Activated CD4-positive, alpha-beta T cell treated with anti-CD3 and anti-CD28 coated beads, Interleukin-2, amount 10 ng/mL, durations not matched to agents 7 days and 5 days (primary cell): ENCODE measurements at places on chromosomes 16 and 17. TPM values are rescaled to one million over a fixed set of nuclear protein-coding genes. Genes with fewer than 3 reads are reported as not detected.

- no peak overlapping the region for H3K4me3 ChIP-seq
- H3K4me1 ChIP-seq, result peaks cover 62% of the 10 kb centered on the region
- DNase-seq, result no peak
- H3K27ac ChIP-seq, result peak overlapping the region; percentile 67
- H3K27me3 ChIP-seq, result peaks cover 4% of the 10 kb centered on the region
Measured at GRCh38 chr16:50263940-50264929, 2.1 kb upstream of the ADCY7 start.

- no peak overlapping the region for H3K27ac ChIP-seq
- DNase-seq, result no peak
- no peaks in the 10 kb centered on the region for H3K27me3 ChIP-seq
- H3K4me3 ChIP-seq, result no peak overlapping the region
- H3K36me3 ChIP-seq, result peaks cover 33% of the 10 kb centered on the region
Measured at GRCh38 chr16:31061126-31061812, 12.8 kb downstream of the ZNF668 start.

DNA sequence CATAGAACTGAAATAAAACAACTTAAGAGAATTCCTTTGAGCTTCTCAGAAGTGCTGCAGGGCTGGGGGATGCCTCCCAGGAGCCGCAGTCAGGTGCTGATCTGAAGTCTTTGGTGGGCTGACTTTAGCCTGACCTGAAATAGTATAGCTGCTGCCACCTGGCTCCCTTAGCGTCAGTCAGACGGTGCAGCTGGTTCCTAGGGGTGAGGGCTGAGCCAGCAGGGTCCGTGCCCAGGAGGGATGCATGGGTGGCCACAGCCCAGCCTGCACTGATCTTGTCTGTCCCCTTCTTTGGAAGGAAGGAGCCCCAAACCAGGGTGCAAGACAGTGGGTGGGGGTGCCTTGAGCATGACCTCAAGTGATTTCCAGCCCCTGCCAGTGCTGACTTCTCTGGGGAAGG lies 11.5 kb downstream of the MAPT start:
- no peaks in the 10 kb centered on the region for H3K36me3 ChIP-seq
- no peak overlapping the region for H3K4me3 ChIP-seq
- no peak for DNase-seq
- peaks cover 17% of the 10 kb centered on the region for H3K27me3 ChIP-seq
- H3K27ac ChIP-seq, result no peak overlapping the region
- H3K4me1 ChIP-seq, result peaks cover 7% of the 10 kb centered on the region

- no peak for DNase-seq
- no peak overlapping the region for H3K4me3 ChIP-seq
- H3K4me1 ChIP-seq, result peaks cover 13% of the 10 kb centered on the region
- no peak overlapping the region for H3K27ac ChIP-seq
- no peaks in the 10 kb centered on the region for H3K27me3 ChIP-seq
- H3K36me3 ChIP-seq, result peaks cover 18% of the 10 kb centered on the region
Measured at GRCh38 chr17:75277664-75278071, 6.6 kb upstream of the MIF4GD start.

- peaks cover 29% of the 10 kb centered on the region for H3K36me3 ChIP-seq
- no peak overlapping the region for H3K27ac ChIP-seq
- peaks cover 26% of the 10 kb centered on the region for H3K4me1 ChIP-seq
- H3K4me3 ChIP-seq, result peak overlapping the region; percentile 22
- DNase-seq, result no peak
- no peaks in the 10 kb centered on the region for H3K27me3 ChIP-seq
Measured at GRCh38 chr17:68034452-68034776, 1.1 kb upstream of the KPNA2 start.

DNA sequence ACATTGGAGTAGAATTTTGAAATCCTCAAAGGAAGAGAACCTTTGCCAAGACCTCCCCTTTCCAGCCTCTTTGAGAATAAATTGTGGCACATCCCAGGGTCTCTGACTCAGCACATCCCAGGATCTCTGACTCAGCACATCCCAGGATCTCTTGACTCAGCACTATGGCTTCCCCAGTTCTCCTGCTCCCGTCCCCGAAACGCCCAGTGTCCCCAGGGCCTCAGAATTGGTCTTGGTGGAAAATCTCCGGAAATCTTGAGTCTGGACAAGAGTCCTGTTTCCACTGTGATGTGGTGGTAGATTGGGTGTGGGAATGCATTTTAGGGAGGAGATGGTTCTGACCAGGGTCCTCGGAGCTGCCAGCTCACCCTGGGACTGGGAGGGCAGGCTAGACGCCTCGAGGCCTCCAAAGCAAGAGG lies 19.2 kb downstream of the PLXDC1 start:
- H3K27me3 ChIP-seq, result no peaks in the 10 kb centered on the region
- no peak for DNase-seq
- H3K4me3 ChIP-seq, result no peak overlapping the region
- no peaks in the 10 kb centered on the region for H3K4me1 ChIP-seq
- H3K27ac ChIP-seq, result no peak overlapping the region

- H3K36me3 ChIP-seq, result peaks cover 8% of the 10 kb centered on the region
- peaks cover 44% of the 10 kb centered on the region for H3K27me3 ChIP-seq
- peak overlapping the region; percentile 73 for H3K4me3 ChIP-seq
- peak; percentile 73 for DNase-seq
- H3K27ac ChIP-seq, result peak overlapping the region; percentile 71
Measured at GRCh38 chr16:67173808-67174705, 3.7 kb downstream of the NOL3 start.

LCMT1 gene
- 38.1 TPM for total RNA-seq

DNA sequence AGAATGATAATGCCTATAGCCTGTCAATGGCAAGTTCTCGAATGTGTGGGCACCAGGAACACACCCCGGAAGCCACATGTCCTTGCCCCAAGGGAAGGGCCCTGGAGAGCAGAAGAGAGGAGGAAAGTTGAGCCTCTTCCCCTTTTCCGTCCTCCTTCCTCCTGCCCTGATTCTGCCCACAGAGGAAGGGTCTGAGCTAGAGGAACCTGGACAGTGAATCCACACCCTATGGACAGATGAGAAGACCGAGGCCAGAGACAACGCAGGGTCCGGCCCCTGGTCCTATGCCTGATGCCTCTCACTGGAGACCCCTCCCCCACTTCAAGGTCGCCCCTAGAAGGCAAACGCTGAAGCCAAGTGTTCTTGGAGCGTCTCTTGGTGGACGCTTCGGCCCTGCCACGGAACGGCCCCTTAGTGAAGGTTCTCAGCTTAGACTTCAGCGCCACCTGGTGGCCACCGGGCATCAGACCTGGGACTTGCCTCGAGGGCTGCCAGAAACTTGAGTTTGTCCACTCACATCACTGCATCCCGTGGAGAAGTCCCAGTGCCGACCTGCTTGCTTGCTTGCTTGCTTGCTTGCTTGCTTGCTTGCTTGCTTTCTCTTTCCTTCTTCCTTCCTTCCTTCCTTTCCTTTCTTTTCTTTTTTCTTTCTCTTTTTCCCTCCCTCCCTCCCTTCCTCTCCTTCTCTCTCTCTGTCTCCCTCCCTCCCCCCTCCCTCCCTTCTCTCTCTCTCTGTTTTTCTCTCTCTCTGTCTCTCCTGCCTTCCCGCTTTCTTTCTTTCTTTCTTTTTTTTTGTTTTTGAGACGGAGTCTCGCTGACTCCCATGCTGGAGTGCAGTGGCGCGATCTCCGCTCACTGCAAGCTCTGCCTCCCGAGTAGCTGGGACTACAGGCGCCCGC lies 20.6 kb upstream of the SPNS3 start:
- H3K4me1 ChIP-seq, result peaks cover 6% of the 10 kb centered on the region
- H3K27me3 ChIP-seq, result no peaks in the 10 kb centered on the region
- no peaks in the 10 kb centered on the region for H3K36me3 ChIP-seq
- H3K27ac ChIP-seq, result peak overlapping the region; percentile 71

- peaks cover 11% of the 10 kb centered on the region for H3K4me1 ChIP-seq
- H3K36me3 ChIP-seq, result peaks cover 2% of the 10 kb centered on the region
- no peak overlapping the region for H3K4me3 ChIP-seq
- no peak for DNase-seq
- H3K27me3 ChIP-seq, result peaks cover 71% of the 10 kb centered on the region
Measured at GRCh38 chr17:58759522-58759921, 3.9 kb downstream of the PPM1E start.

GRCh38 chr17:12021623-12022140 lies 1.0 kb downstream of the MAP2K4 start:
- peak overlapping the region; percentile 75 for H3K4me3 ChIP-seq
- peaks cover 5% of the 10 kb centered on the region for H3K36me3 ChIP-seq
- no peak for DNase-seq
- peak overlapping the region; percentile 85 for H3K27ac ChIP-seq
- peaks cover 40% of the 10 kb centered on the region for H3K4me1 ChIP-seq

- H3K27me3 ChIP-seq, result peaks cover 2% of the 10 kb centered on the region
- no peak for DNase-seq
- H3K4me1 ChIP-seq, result peaks cover 2% of the 10 kb centered on the region
- no peak overlapping the region for H3K4me3 ChIP-seq
- no peak overlapping the region for H3K27ac ChIP-seq
Measured at GRCh38 chr17:64998436-64999190, 57.9 kb downstream of the GNA13 start.

GRCh38 chr16:68401871-68402747 lies 46.2 kb downstream of the SMPD3 start:
- no peaks in the 10 kb centered on the region for H3K36me3 ChIP-seq

TMEM235 gene
- not detected for total RNA-seq

DNA sequence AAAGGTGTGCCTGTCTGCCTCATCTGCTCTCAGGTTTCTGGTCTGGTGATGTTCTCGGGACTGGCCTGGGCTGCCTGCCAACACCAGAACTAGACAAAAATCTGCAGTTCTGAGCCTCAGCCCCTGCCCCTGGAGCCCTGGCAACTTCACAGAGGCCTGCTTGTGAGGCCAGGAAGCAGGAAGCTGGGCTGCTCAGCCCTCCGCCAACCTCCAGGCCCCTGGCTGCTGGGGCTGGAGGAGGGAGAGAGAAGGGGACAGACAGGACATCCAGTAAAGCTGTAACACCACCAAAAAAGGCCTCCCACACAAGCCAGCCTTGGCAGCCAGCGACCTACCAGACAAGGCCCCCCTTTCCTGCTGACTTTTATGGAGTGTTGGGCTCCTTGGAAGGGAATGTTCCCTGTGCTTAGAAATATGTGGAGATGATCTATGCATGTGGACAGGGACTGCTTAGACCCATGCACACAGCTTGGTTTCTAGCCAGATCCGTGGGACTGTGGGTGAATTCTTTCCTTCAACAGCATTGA lies 157.6 kb downstream of the XYLT1 start:
- peaks cover 21% of the 10 kb centered on the region for H3K36me3 ChIP-seq
- no peak overlapping the region for H3K4me3 ChIP-seq
- H3K27me3 ChIP-seq, result no peaks in the 10 kb centered on the region
- H3K27ac ChIP-seq, result peak overlapping the region; percentile 10
- no peak for DNase-seq
- H3K4me1 ChIP-seq, result peaks cover 45% of the 10 kb centered on the region

C17orf78 gene
- not detected for total RNA-seq

WIPF2 gene
- 26.7 TPM for total RNA-seq

GRCh38 chr17:57284583-57284982 lies 28.3 kb downstream of the MSI2 start:
- H3K4me3 ChIP-seq, result peak overlapping the region; percentile 68
- peak; percentile 32 for DNase-seq
- peaks cover 41% of the 10 kb centered on the region for H3K36me3 ChIP-seq
- peaks cover 84% of the 10 kb centered on the region for H3K4me1 ChIP-seq

DNA sequence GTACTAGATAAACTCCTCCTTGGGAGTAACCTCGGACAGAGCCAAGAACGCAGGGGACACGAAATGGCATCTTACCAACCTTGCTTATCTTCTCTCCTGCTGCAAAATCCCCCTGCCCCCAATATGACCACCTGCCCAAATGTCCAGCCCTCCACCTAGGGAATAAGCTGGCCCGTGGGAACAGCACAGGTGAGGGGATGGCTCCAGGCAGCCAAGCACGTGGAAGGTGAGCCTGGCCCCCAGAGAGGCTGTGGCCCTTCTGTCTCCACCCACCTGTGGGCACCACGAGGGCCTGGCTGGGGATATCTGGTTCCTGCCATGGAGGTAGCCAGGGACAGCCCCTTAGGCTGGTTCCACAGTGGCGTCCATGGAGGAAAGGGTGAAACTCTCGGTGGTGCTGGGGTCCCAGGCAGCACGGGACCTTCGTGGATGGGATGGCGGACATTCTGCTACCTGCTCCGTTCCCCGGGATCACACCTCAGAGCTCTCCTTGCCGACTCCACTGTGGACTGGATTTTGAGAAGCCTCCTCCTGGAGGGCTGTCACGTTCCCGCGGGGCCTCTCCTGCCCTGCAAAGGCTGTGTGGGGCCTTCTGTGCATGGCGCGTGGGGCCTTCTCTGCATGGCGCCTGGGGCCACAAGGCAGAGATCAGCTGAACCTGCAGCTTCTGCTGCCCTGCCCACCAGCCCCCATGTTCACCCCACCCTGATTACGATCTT lies 388.5 kb upstream of the TNRC6C start:
- H3K27ac ChIP-seq, result no peak overlapping the region
- H3K4me1 ChIP-seq, result peaks cover 11% of the 10 kb centered on the region
- H3K27me3 ChIP-seq, result peaks cover 52% of the 10 kb centered on the region
- no peaks in the 10 kb centered on the region for H3K36me3 ChIP-seq

TNFRSF17 gene
- not detected for total RNA-seq

SLC6A2 gene
- not detected for total RNA-seq

- H3K36me3 ChIP-seq, result no peaks in the 10 kb centered on the region
- H3K27me3 ChIP-seq, result peaks cover 11% of the 10 kb centered on the region
- no peaks in the 10 kb centered on the region for H3K4me1 ChIP-seq
- no peak overlapping the region for H3K4me3 ChIP-seq
Measured at GRCh38 chr17:79561486-79562133, 49.2 kb downstream of the RBFOX3 start.

- H3K4me3 ChIP-seq, result no peak overlapping the region
Measured at GRCh38 chr17:64694207-64694606, 32.1 kb upstream of the SMURF2 start.

- H3K36me3 ChIP-seq, result no peaks in the 10 kb centered on the region
- no peak overlapping the region for H3K4me3 ChIP-seq
- H3K27ac ChIP-seq, result no peak overlapping the region
- no peak for DNase-seq
- no peaks in the 10 kb centered on the region for H3K4me1 ChIP-seq
Measured at GRCh38 chr17:54177606-54178308, 355.0 kb downstream of the KIF2B start.

DNA sequence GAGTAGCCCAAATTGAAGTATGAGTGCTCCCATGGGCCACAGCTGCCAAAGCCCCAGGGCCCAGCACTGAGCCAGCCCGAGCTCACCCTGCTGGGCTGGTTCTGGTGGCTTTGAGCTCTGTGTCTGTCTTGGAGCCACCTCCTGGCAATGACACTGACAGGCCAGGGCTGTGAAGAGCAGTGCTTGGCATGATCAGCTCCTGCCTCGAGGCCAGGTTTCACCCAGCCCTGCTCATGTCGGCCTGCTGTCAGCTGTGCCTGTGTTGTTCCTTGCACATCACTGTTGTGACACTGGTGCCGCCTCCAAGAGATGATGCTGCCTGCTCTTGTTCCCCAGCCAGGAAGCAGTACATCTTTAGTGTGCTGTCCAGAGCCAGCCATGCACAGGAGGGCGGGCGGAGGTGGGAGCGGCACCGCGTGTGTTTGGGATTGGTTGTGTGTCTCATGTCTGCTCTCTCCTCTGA lies 26.0 kb downstream of the PLD6 start:
- peak overlapping the region; percentile 73 for H3K4me3 ChIP-seq
- peaks cover 79% of the 10 kb centered on the region for H3K36me3 ChIP-seq
- no peaks in the 10 kb centered on the region for H3K27me3 ChIP-seq
- peak overlapping the region; percentile 97 for H3K27ac ChIP-seq
- peaks cover 95% of the 10 kb centered on the region for H3K4me1 ChIP-seq
